Suppressor macrophage treated with lipopolysaccharide for 4 hours (primary cell): ENCODE measurements at places on chromosomes 2 and 18.

DNA sequence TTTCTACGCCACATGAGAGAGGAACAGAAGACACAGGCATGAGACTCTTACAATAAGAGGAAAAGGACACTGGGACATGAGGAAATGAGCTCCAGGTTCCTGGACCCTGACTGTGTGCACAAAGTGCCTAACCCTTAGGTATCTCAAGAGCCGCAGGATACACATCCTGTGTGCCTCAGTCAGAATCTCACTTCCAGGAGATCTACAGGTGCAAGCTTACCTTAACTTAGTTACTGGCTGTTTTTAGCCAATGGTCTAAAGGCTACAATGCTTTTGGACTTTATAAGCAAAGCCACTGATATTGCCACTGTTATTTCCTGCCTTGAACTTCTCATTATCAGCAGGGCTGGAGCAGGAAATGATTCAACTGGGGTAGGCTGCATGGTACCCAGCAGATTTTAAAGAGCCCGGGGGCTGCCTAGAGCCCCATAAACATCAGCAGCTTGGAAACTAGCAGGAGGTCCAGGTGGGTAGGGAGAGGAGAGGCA is 254.4 kb downstream of the ZNF521 start:
- no peak for DNase-seq

- DNase-seq: no peak
These were observed 274.2 kb downstream of the CDH19 start for GRCh38 chr18:66329716-66330115.

GRCh38 chr2:55133467-55134315 is 83.4 kb upstream of the RTN4 start:
- peak; percentile 97 for DNase-seq

DNA sequence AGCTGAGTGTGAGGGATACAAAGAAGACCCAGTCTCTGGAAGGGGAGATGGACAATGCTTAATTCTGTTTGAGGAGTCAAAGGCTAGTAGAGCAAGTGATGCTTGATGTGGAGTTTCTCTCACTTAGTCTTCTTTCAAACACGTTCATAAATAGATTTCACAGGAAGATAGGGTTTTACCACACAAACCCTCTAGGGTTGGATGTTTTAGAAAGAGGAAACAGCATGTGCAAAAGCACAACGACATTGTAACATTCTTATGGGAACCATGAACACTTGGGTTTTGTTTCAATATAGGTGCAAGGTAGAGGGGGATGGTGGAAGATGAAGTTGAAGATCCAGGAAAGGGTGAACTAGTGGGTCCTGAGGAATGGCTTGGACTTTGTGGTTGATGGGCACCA is 10.8 kb upstream of the EFEMP1 start:
- no peak for DNase-seq

- DNase-seq: no peak
These were observed 168.7 kb upstream of the HDAC4 start for GRCh38 chr2:239569401-239570090.

GRCh38 chr18:51151568-51152511 is 45.6 kb downstream of the MEX3C start:
- no peak for DNase-seq

GRCh38 chr2:206480620-206481019 is 37.3 kb downstream of the ADAM23 start:
- no peak for DNase-seq

DNA sequence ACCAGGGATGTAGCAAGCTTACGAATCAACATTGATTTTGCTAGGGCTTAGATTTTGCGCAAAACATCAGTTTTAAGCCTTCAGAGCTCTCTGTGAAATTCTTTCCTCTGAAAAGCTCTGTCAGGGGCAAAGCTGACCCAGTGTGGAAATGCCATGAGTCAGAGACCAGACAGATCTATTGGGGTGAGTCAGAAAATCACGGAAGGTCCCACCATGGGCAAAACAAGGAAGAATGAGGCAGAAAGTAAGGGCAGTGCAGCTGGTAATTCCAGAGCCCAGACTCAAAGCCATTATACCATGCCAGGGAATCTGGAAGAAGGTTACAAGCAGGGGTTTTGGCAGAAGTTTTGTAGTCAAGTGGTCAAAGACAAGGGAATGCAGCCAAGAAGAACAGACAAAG is 256.6 kb upstream of the CTAGE1 start:
- peak; percentile 37 for DNase-seq

GRCh38 chr18:9766076-9766481 is 58.0 kb downstream of the RAB31 start:
- peak; percentile 56 for DNase-seq

GRCh38 chr2:86420913-86421312 is 20.3 kb upstream of the KDM3A start:
- no peak for DNase-seq

DNA sequence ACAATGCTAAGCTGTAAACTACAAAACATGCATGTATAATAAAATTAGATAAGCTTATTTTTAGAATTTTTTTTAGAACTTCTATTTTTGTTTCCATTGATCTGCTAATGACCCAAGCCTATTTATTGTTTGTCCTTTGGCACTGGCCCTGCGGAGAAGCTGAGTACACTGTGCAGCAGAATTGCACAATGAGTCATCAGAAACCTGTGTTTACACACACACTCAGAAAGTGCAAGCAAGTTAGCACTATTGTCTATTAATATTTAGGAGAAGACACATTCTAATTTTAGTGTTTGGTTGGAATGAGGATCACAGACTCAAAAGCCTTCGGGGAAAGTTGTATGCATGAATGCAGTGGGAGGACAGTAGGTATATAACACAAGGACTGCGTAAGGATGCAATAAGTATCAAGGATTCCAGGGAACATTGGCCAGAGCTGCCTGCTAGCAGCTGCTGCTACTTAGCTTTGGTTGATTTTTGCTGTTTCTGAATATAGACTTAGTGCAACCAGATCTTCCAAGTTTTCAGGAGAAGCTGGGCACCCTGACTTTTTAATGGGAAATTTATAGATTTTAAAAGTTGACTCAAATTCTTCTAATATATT is 128.2 kb downstream of the KCNH7 start:
- DNase-seq: no peak

GRCh38 chr2:217223222-217223930 is 363.5 kb upstream of the TNP1 start:
- peak; percentile 85 for DNase-seq

- peak; percentile 36 for DNase-seq
These were observed 41.7 kb upstream of the RND3 start for GRCh38 chr2:150528861-150529801.

GRCh38 chr2:43207553-43208300 is 18.7 kb downstream of the ZFP36L2 start:
- no peak for DNase-seq

DNA sequence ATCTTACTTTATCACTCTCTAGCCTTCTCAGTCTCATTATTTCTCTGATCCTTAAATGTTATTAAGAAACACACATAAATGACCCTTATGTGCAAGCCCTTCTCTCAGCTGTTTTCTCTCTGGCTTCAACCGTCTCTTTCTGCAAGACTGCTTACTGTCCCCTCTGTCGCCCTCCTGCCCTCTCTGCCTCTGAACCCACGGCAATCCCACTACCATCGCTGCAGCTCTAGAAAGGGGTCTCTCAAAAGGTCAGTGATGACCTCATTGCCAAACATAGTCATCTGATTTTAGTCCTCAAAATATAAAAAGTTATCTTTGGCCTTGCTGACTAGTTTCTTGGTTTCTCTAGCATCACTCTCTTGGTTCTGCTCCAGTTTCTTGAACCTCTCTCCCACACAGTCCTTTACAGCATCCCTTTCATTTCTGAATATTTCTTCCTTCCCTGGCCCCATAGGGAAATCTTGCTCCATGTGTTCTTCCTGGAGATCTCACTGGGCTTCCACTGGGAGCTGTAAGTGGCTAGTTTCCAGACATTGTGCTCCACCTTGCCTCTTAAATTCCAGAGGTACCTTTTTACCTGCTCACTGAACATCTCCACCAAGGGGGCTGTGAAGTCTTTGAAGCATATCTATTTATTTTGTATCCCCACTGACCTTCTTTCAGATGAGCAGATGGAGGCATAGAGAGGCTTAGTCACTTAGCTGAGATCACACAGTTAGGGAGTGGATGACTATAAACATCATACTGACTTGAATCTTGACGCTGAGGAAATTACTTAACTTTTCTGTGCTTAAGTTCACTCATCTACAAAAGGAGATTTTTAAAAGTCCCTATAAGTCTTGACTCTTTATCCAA is 96.2 kb downstream of the PDE1A start:
- DNase-seq: no peak

- DNase-seq: peak; percentile 5
These were observed 133.1 kb downstream of the NEDD4L start for GRCh38 chr18:58177004-58177717.

GRCh38 chr2:229133155-229133772 is 137.8 kb downstream of the PID1 start:
- peak; percentile 46 for DNase-seq

- DNase-seq: no peak
These were observed 13.3 kb downstream of the ERCC3 start for GRCh38 chr2:127280693-127281092.

DNA sequence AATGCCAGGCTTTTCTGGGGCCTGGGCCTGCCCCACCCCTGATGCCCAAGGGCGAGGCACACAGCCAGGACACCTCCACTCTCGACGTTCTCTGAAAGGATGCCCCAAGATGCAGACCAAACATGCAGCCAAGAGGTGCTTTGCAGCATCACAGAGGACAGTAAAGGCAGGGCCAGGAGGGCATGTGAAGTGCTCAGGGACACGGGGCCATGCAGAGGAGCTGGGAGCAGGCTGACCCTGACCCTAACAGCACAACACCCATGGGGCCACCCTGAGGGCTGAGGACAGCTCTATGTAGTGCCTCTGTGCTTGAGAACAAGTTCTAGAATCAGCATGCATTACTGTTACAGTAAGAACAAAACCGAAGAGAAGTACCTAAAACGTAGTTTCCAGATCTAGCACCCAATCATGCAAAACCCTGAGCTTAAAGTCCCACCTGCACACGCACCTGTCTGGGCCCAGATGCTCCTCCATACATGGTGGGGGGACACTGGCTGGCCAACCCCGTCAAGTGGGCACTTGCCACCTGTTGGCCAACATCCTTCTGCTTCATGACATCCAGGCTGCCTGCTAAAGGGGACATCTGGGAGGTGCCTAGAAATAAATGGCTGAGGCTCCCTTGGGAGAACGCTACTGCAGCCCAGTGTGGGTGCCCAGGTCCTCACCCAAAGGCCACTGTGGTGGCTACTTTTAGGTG is 15.4 kb downstream of the HS6ST1 start:
- no peak for DNase-seq

- DNase-seq: no peak
These were observed 136.9 kb upstream of the CAB39 start for GRCh38 chr2:230575642-230576324.

DNA sequence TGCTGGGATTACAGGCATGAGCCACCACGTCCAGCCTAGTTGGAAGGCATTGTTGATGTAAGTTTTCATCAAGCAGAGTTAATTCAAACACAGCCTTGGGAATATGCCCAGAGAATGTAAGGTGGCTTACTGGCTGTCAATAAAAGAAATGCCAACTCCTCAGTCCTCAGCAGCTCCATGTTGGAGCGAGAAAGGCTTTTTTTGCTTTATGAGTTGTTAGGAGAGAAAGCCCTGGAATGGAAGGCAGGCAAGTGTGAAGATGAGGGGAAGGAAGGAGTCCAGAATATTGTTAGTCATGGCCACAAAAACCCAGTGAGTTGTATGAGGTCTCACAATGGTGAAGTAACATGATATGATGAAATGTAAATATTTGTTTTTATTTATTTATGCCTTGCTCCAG is 57.1 kb downstream of the MAP4K4 start:
- peak; percentile 49 for DNase-seq

DNA sequence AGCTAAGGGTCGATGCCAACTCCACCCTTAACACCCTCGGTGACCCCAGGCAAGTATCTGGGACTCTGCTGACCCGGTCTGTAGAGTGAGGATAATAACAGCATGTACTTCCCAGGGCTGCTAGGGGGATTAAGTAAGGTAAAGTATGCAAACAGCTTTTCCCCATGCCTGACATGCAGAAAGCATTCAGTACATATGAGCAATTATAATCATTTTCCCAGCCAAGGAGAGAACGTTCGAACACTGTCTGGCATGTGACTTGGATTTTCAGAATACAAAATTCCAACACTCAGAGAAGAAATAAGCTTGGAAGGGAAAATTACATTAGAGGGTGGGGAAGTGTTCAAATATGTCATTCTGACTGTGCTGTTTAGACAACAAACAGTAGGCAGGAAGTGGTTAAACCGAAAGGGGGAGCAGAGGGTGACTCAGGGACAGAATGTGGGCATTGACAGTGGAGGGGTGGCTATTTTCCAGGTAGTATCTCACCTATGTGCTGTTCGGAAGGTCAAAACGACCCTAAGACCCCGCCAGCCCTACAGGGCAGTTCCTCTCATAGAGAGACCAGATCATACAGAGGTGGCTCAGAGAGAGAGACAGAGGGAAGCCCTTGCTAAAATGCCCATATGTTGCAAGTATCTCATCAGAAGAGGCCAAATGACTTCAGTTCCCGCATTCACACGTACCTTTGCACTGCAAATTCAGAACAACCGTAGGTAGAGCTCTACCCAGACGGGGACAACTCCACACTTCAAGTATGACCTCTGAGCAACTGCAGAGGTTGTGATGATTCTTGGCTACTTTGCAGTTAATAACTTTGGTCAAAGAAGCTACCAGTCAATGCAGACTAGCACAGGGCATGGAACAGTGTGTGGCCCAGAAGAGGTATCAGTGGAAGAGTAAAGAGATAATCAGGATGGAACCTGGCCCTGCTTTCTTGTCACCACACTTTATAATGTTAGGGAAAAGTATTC is 14.8 kb downstream of the ASPRV1 start:
- peak; percentile 83 for DNase-seq

DNA sequence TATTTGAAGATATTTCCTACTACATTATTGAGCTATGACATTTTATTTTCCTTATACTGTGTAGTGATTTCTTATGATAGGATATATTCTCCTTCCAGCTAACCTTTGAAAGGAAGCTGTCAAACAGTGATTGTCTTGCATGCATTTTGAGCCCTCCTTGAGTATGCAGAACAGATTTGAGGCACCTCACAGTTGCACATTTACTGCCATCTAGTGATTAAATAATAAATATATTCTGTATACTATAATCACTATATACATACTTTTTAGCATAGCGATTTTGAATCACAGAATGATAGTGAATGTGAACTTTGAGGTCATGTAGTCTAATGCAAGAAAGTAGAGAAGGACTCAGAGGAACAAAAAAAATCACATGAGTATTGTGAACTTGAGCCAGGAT is 268.4 kb upstream of the CDH19 start:
- peak; percentile 3 for DNase-seq

GRCh38 chr2:217864963-217865772 is 137.6 kb downstream of the TNS1 start:
- peak; percentile 17 for DNase-seq
